ENCODE measurements at places on chromosomes 2 and 18.

- DNase-seq: no peak
Observed at GRCh38 chr18:24923138-24923537, 428.8 kb downstream of the ZNF521 start.

- DNase-seq: no peak
Observed at GRCh38 chr2:129925381-129925780, 54.1 kb upstream of the RAB6C start.

DNA sequence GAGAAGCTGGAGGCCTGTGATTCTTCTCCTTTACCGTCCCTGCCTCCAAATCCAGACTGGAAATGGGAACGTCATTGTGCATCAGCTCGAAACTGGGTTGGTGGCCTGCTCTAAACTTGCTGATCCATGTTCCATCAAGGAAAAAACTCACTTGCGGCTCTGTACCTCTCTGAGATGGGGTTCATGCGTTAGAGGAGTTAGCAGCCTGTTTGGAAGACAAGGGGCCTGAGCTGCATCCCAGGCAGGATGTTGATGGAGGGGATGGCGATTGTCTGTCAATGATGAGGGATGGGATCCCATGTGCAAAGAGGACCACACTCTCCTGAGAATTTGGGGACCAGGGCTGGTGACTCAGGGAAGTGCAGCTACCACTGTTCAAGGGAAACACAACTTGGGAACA is 26.0 kb downstream of the TWIST2 start:
- no peak for DNase-seq

- DNase-seq: no peak
Observed at GRCh38 chr18:2529154-2529553, 42.2 kb downstream of the METTL4 start.

DNA sequence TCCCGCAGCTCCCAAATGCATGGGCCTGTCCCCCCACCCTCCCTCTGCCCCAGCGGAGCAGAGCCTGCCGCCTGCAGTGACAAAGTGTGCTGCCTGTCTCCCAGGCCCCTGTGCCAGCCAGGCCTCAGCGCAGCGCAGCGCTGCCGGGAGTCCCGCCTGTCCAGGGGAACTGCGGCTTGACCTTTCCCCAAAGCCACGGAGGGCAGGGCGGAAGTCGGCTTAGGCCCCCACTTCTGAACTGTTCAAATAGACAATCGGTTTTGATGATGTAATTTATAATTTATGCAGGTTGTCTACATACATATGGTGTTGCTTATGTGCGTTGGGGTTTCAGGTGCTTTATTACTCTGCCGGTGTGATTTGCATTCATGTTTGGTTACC is 7.1 kb downstream of the GBX2 start:
- no peak for DNase-seq

DNA sequence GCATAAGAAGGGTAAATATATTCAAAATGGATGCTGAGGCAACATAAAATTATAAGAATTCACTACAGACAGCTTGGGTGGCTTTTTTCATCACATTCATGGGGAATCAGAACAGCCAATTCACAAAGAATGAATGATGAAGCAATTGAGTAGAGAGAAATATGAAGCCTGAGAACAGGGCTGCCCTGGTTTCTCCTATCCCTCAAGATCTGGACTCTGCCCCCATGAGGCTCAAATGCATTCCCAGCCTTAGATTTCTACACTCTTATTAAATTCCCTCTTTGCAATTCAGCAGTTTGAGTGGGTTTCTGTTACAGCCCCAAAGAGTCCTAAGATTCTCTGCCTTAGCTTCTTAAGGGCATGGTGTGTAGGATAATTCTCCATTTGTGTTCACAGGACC is 172.5 kb downstream of the MAIP1 start:
- no peak for DNase-seq

DNA sequence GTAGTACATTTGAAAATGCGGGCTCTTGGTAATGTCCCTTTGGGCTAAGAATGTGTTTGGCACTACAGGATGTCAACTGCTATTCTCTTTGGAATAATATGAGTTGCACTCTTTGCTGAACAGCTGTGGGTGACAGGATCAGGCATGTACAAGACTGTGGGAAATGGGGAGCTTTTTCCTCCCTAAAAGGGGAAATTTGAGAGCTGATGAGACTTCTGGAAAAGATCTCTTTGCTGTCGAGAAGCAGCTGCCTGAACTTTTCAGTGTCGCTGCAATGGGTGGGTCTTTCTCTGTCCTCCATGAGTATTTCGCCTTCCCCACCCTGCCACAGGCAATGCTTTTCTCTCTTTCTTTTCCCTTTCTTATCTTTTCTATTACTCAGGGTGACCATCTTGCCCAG is 762.2 kb upstream of the GCFC2 start:
- no peak for DNase-seq

DNA sequence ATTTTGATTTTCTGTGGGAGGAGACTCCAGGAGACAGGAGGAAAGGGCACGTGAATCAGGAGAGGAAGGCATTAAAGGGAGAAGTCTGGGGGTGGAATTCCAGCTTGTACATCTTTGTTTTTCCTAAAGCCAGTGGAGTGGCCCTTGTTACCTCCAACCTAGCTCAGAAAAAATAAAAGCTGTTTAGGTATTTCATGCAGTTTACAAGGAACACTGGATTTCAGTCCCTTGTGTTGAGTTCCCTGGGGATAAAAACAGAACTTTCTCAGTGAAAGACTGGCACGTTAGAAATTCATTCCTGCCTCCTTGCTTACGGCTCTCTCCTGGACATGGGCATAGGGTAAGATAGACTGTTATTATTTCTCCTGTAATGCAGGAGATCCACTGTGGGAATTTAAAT is 170.2 kb downstream of the ZEB2 start:
- DNase-seq: no peak

DNA sequence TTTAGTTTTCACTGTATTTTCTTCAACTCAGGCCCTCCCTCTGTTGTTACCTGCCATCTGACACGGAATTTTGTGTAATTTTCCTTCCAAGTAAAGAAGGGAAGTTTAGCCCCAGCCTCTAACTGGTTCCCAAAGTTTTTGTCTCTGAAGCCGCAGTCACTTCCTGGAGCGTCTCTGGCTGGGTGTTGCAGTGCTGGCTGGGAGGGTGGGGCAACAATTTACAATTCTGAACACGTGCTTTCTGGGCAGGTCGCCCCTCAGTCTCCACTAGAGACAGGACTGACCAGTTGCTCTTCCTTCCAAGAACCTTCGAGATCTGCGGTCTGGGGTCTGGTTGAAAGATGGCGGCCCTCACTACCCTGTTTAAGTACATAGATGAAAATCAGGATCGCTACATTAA is 3.5 kb downstream of the CNDP2 start:
- DNase-seq: peak; percentile 65

DNA sequence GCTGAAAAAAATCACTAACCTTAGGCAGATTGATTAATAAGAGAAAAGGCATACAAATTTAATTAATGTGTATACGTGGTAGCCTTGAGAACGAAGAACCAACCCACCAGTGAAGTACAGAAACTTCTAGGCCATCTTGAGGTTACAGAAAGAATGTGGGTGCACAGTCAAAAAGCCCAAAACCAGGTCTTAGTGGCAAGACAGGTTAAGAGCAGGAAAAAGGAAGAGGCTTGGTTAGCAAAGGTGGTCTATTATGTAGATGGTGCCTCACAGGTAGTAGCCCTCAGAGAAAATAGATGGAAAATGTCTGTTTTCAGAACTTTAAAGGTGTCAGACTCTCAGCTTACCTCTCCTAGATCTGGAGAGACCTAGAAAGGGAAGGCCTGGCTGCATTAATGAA is 22.0 kb upstream of the SLC35G4 start:
- no peak for DNase-seq

DNA sequence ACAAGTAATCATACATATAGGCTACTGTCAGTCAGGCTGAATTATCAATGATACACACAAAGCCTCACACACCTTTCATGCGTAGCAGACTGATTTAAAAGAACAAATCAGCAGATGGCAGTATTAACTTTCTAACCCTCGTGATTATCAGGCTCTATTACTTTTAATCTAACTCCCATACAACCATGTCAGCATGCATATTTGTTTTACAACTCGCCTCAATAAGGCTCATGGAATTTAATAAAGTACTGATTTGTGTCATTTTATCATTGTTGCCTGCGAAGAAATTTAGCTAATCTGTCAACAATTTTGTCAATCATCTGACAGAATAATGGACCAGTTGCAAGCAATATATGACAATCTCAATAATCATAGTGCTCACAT is 82.8 kb downstream of the SLC25A12 start:
- no peak for DNase-seq

- DNase-seq: no peak
Observed at GRCh38 chr2:144102386-144102785, 417.5 kb downstream of the ZEB2 start.

GRCh38 chr2:67374481-67374880 is 22.7 kb upstream of the ETAA1 start:
- DNase-seq: no peak

GRCh38 chr2:41993435-41993925 is 54.3 kb upstream of the PKDCC start:
- DNase-seq: no peak

- no peak for DNase-seq
Observed at GRCh38 chr18:42164556-42164955, 209.5 kb downstream of the PIK3C3 start.

DNA sequence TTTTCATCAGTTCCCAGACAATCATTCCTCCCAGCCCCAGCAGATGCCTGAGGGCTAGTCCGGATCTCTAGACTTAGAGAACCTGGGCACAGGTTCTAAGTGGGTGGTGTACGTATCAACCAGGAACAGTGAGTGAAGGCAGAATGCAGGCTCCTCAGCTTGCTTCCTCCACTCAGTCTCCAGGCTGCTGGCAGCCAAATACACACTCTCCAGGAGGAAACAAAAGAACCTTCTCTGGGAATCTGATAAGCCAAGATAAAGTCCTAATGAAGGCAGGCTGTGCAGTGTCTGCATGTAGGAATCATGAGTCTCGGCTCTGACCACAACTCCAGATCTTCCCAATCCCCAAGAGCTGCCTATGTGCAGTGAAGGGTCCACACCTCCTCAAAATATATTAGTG is 245.7 kb downstream of the SP3 start:
- no peak for DNase-seq

GRCh38 chr2:199207011-199207410 is 250.7 kb downstream of the SATB2 start:
- DNase-seq: no peak

GRCh38 chr18:79910563-79911343 is 40.7 kb downstream of the SLC66A2 start:
- no peak for DNase-seq

- no peak for DNase-seq
Observed at GRCh38 chr18:59062643-59063006, 77.1 kb upstream of the SEC11C start.

GRCh38 chr18:48777026-48777743 is 173.6 kb downstream of the SMAD7 start:
- peak; percentile 74 for DNase-seq

DNA sequence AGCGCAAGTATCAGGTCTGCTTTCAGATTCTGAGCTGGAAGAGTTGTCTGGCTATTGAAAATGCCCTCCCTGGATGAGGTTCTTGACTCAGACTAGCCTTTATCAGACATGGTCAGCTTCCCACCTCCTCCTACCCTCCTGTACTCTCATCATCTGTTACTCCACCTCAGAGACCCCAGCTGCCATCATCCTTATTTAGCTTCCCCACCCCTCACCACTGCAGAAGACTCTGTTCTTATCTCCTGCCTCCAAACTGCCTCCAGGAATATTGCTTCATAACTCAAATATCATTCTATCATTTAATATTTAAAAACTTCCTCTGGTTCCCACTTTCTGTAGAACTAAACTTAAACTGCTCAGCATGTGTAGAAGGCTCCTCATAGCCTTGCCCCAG is 31.1 kb upstream of the PPP3R1 start:
- DNase-seq: no peak

- DNase-seq: no peak
Observed at GRCh38 chr2:43553341-43553855, 42.4 kb downstream of the THADA start.

DNA sequence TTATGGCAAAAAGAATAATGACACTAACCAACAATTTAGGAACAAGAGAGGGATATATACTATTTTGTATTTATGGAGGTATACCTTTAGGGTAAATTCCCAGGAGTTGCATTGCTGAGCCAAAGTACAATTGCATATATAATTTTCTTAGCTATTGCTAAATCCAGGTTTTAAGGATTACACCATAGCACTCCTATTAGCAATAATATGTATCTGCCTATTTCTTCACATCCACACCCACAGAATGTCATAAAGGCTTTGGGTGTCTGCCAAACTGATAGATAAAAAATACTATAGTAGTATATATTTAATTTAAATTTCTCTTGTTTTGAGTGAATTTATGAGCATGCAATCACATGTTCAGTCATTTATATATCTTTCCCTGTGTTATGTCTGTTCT is 11.5 kb upstream of the SERPINB13 start:
- DNase-seq: no peak

GRCh38 chr2:99619151-99619550 is 129.3 kb upstream of the REV1 start:
- DNase-seq: no peak

DNA sequence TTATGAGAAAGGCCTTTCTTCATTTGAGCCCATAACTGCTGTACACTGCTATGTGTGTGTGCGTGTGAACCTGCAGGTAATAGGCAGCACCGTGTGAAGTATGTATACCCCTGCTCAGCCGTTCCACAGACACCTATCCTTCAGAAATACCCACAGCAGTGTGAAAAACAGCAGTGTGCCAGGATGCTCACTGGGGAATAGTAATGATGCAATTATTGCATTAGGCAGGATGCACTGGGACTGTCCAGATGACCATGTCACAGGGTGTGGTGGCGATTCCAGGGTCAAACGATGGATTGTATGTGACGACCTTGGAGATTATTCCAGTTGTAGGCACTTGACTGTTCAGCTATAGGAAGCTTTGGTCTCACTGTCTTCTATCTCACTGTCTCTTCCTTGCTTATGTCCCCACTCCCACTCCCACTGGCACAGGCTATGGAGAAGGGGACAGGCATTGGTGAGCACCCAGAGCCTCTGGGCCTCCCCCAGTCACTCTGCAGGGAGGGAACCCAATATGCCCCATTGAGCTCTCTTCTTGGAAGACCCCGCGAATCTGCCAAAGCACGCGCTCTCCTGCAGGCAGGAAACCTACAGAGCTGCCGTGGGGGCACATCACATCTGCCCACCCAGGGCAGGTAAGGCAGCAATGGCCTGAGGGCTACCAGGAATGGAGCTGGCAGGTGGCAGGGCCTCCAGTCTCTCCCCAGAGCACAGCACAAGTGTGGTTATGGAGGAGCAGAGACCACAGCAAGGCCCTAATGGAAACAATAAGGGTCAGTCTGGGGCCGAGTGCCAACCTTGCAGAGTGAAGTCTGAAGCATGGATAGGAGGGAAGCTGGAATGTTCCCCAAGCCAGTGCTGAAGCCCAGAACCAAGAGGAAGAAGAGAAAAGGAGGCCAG is 518.9 kb upstream of the RAB6C start:
- DNase-seq: no peak
